ENCODE measurements at places on chromosomes 7 and 10.

DNA sequence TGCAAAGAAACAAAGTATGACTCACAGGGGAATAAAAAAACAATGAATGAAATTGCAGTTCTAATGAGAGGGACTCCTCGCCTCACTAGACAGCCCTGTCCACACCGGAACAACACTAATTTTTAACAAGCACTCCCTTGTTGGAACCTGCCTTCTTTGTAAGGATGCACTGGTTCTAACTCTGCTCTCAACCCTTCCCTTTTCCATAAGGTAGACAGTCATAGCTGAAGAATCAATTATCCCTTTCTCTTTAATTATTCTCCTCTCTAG, 65.1 kb downstream of the TSPAN12 start:
- no peak overlapping the region for H3K4me3 ChIP-seq
- H3K4me1 ChIP-seq, result peaks cover 6% of the 10 kb centered on the region
- H3K36me3 ChIP-seq, result no peaks in the 10 kb centered on the region

DNA sequence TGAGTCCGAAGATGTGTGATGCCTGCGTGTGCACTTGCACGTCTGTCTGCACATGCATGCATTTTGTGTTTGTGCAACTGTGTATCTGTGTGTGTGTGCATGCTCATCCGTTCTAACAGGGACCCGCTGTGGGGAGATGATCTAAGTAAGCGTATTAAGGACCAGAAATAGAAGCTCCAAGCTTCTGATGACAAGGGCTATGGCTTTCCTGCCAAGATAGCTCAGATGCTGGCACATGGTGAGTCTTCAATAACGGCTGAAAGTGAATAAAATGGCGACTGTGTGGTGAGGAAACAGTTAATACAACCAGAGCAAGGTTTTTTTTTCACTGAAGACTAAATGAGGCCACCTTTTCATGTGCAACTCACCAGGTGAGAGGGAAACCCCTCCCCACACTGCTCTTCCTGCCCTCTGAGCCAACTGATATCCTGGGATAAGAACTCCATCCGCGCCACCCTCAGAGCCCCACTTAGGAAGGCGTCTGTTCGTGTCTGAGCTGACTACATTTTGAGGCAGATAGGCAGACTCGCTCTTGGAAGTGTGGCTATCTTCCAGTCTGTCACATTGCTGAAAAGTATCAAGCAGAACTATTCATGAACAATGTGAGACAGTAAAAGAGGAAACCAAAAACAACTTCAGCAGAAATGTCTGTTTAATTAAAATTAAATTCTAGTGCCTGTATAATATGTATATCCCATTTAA, 47.4 kb upstream of the TCERG1L start:
- DNase-seq, result no peak
- no peak overlapping the region for H3K4me3 ChIP-seq
- H3K36me3 ChIP-seq, result peaks cover 5% of the 10 kb centered on the region

DNA sequence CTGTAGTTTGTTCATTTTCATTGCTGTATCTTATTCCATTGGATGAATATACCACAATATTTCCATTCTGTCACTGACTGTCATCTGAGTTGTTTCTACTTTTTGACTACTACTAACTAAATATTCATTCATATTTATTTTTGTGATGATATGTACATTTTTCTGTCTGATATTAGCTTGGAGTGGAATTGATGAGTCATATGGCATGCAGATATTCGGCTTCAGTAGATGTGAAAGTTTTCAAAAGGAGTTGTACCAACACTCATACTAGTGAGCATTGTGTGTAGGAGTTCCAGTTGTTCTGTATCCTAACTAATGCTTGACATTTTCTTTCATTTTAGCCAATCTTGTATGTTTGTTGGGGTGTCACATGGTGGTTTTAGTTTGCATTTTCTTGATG, 7.7 kb downstream of the RUNDC3B start:
- H3K4me1 ChIP-seq, result no peaks in the 10 kb centered on the region
- no peak overlapping the region for H3K27ac ChIP-seq
- H3K36me3 ChIP-seq, result peaks cover 9% of the 10 kb centered on the region
- DNase-seq, result no peak
- no peak overlapping the region for H3K4me3 ChIP-seq
- H3K27me3 ChIP-seq, result no peaks in the 10 kb centered on the region

DNA sequence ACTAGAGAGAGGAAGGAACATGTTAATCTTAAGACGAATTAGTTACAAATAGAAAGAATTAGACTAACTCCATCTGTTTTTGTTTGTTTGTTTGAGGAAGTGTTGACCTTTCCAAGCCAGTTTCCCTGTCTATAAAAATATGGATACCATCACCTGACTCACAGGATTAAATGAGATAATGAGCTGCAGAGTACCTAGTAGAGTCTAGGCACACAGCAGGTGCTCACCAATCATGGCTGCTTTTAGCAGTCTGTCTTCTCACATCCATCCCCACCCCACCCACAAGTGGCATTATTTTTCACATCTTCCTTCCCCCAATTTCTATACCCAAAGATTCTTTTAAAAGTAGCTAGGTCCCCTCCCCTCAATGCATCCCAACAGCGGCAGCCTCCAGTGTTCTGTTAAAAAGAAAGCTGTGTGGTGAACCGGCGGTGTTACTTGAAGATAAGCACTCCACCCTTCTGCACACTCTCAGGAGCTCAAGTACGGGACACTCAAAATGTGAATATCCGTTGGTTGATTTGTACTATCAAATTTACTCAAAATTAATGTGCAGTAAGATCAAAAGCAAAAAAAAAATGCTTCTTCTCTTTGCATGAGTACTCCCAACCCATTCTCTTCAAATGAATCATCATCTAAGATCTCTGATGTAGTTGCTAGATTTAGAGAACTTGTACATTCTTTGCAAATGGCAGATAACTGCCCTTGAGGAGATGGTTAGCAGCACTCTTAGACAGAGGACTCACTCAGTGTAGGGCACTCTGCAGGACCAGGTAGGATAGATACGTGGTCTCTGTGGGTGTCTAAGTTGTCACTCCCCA, 145.4 kb upstream of the ASAH2 start:
- H3K27me3 ChIP-seq, result no peaks in the 10 kb centered on the region
- DNase-seq, result peak; percentile 64
- peak overlapping the region; percentile 65 for H3K4me3 ChIP-seq
- H3K27ac ChIP-seq, result peak overlapping the region; percentile 72
- peaks cover 7% of the 10 kb centered on the region for H3K36me3 ChIP-seq
- peaks cover 65% of the 10 kb centered on the region for H3K4me1 ChIP-seq

GRCh38 chr7:104861729-104862390, 152.1 kb upstream of the KMT2E start:
- peaks cover 25% of the 10 kb centered on the region for H3K27me3 ChIP-seq
- H3K36me3 ChIP-seq, result no peaks in the 10 kb centered on the region
- H3K4me3 ChIP-seq, result no peak overlapping the region
- H3K27ac ChIP-seq, result no peak overlapping the region
- no peak for DNase-seq

- H3K27ac ChIP-seq, result peak overlapping the region; percentile 46
- DNase-seq, result peak; percentile 10
- H3K4me3 ChIP-seq, result peak overlapping the region; percentile 33
- no peaks in the 10 kb centered on the region for H3K27me3 ChIP-seq
- peaks cover 20% of the 10 kb centered on the region for H3K4me1 ChIP-seq
- peaks cover 5% of the 10 kb centered on the region for H3K36me3 ChIP-seq
These were observed 468.7 kb downstream of the RPS24 start for GRCh38 chr10:78502210-78502936.

DNA sequence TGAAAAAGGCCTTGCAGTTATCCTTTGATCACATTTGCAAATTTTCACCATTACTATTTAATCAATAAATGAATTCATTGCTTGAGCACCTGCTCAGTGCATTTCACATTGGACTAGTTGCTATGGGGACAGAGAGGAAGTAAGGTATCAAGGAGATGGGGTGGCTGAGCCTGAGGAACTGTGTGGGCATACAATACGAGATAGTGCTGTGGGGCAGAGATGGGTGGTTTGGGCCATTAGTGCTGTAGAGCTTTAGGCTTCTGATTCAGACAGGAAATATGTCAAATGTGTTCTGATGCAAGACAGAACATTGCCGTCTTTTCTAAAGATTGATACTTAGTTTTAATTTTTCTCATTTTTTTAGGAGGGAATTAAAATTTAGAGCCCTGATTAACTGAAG, 13.2 kb downstream of the ITGB8 start:
- no peak for DNase-seq
- no peak overlapping the region for H3K4me3 ChIP-seq
- H3K4me1 ChIP-seq, result no peaks in the 10 kb centered on the region
- H3K36me3 ChIP-seq, result no peaks in the 10 kb centered on the region
- no peaks in the 10 kb centered on the region for H3K27me3 ChIP-seq
- H3K27ac ChIP-seq, result no peak overlapping the region

DNA sequence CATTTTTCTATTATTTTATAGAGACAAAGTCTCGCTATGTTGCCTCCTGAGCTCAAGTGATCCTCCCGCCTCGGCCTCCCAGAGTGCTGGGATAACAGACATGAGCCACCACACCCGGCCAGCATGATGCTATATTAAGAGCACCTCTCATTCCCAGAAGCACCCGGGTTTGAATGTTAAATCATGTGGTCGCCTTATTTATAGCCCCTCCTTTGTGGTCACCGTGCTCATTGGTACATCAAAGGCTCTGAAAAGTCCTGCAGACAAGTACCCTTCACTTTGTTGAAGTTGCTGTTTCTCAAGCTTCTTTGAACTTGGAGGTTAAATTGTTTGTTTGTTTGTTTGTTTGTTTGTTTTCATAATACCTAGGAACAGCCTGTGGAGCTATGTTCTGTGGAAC, 40.0 kb downstream of the CLIP2 start:
- no peak overlapping the region for H3K4me3 ChIP-seq
- H3K27ac ChIP-seq, result no peak overlapping the region
- no peak for DNase-seq
- H3K4me1 ChIP-seq, result peaks cover 5% of the 10 kb centered on the region

DNA sequence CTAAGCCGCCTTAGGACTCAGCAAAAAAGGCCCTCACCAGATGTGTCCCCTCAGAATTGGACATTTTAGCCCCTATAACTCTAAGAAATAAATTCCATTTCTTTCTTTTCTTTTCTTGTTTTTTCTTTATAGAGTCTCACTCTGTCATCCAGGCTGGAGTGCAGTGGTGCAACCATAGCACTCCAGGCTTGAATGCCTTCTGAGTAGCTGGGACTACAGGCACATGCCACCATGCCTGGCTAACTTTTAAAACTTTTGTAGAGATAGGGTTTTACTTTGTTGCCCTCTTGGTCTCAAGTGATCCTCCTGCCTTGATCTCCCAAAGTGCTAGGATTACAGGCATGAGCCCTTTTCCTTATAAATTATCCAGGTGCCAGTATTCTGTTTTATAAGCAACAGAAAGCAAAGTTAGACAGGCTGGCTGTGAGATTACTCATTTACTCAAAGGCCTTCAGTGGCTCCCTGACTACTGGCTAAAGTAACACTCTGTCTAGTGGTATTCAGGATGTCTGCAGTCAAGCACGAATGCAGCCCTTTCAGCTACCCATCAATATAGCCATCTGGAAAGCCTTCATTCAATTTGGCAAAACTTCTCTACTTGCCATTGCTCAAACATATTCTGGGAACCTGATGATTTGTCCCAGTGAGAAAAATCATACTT, 128.6 kb downstream of the ICA1 start:
- H3K27me3 ChIP-seq, result peaks cover 16% of the 10 kb centered on the region
- DNase-seq, result no peak
- peaks cover 6% of the 10 kb centered on the region for H3K4me1 ChIP-seq
- H3K27ac ChIP-seq, result no peak overlapping the region
- no peaks in the 10 kb centered on the region for H3K36me3 ChIP-seq

DNA sequence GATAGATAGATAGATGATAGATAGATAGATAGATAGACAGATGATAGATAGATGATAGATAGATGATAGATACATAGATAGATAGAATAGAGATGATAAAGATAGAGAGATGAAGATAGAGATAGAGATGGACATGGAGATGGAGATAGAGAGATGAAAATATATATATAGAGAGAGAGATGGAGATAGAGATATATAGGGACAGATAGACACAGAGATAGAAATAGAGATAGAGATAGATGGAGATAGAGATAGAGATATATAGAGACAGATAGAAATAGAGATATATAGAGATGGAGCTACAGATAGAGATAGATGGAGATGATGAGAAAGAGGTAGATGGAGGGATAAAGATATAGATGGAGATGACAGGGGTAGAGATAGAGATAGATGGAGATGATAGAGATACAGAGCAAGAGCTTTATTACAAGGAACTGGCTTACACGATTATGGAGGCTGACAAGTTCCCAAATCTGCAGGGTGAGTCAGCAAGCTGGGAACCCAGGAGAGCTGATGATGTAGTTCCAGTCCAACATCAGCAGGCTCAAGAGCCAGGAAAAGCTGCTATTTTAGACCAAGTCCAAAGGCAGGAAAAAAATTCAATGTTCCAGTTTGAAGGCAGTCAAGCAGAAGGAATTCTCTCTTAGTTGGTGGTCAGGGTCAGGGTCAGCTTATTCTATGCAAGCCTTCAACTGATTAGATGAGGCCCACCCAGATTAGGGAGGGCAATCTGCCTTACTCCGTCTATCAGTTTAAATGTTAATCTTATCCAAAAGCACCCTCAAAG, 37.1 kb downstream of the CAV1 start:
- peak; percentile 42 for DNase-seq
- H3K36me3 ChIP-seq, result peaks cover 54% of the 10 kb centered on the region
- H3K27me3 ChIP-seq, result peaks cover 7% of the 10 kb centered on the region
- peak overlapping the region; percentile 49 for H3K27ac ChIP-seq

DNA sequence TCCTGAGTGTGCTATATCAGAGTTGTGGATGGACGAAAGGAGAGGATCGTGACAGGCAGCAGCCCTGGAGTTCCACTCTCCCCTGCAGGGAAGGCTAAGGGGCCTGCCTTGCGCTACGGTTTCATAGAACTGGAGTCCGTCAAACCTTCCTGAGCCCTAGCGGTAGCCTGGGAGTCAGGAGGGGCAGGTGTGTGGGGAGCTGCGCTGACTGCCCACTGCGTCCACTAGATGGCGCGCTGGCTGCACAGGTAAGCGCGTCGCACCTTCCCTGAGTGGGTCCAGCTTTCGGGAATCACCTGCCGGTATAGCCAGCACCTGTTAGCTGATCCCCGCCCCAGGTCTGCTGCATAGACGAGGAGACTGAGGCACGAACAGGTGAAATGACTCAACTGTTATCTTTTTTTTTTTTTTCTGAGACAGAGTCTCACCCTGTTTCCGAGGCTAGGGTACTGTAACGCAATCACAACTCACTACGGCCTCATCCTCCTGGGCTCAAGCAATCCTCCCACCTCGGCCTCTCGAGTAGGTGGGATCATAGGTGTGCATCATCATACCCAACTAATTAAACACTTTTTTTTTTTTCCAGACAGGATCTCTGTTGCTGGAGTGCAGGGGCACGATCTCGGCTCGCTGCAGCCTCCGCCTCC, 20.2 kb upstream of the BAIAP2L1 start:
- H3K27ac ChIP-seq, result no peak overlapping the region
- peaks cover 34% of the 10 kb centered on the region for H3K4me1 ChIP-seq
- no peak for DNase-seq
- H3K36me3 ChIP-seq, result peaks cover 5% of the 10 kb centered on the region
- no peak overlapping the region for H3K4me3 ChIP-seq

- peak within 1 kb of the TSS; percentile 84 for H3K4me3 ChIP-seq
- H3K4me1 ChIP-seq, result peaks cover 32% of the 10 kb centered on the region
- 0 out of 2 replicates have a peak, but pooled peaks cover 6% of the 10 kb centered on the region for H3K27me3 ChIP-seq
- peaks cover 6% of the 10 kb centered on the region for H3K36me3 ChIP-seq
- no peak for DNase-seq
These were observed at the start of gene FGFBP3 for GRCh38 chr10:91909117-91909677. TSS of gene FGFBP3 (minus strand) at chr10:91909486. CDS start at chr10:91908969, 517 bp downstream.

Measured in HFFc6 (cell line).